T-helper 1 cell (primary cell): ENCODE measurements at places on chromosomes 2 and 18.

DNA sequence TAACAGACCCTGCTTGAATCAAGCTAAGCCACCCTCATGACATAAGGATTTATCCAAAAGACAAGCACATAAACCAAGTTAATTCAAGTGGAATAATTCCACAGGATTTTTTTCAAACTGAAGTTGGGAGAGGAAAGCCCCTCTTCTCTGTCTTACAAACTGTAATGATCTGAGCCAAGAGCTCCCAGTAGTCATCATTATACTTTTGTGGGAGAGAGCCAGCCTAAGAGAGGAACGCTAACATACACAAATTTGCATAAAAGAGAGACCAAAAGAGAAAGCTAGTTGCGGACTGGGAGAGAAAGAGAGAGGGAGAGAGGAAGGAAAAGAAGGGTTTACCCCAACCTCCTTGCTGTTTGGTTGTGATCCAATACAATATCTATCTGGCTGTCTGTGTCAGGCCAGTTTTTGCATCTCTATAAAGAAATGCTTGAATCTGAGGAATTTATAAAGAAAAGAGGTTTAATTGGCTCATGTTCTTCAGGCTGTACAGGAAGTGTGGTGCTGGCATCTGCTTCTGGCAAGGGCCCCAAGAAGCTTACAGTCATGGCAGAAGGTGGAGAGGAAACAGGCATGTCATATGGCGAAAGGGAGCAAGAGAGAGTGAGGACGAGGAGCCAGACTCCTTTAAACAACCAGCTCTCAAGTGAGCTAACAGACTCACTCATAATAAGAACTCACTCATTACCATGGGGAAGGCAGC lies 20.8 kb upstream of the PUM2 start:
- DNase-seq: no peak

GRCh38 chr2:218360453-218360852 lies 3.8 kb downstream of the CATIP start:
- no peak for DNase-seq

GRCh38 chr2:133004623-133005022 lies 334.6 kb upstream of the LYPD1 start:
- no peak for DNase-seq

DNA sequence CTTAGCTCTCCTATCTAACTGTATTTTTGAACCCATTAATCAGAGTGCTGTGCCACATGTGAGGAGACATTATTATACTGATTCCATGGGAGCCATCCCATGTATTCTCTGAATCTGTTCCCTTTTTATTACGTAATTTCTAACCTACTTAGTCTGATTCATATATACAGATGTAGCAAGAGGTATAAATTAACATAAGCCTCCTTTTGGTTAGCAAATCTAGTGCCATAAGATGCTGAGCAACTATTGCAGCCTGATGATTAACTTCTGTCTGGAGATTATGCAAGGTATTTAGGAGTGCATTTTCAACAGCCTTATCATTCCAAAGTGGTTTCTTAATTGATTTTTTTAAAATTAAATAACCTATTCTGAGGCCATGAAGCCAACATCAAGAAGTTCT lies 114.1 kb upstream of the MSH2 start:
- no peak for DNase-seq

DNA sequence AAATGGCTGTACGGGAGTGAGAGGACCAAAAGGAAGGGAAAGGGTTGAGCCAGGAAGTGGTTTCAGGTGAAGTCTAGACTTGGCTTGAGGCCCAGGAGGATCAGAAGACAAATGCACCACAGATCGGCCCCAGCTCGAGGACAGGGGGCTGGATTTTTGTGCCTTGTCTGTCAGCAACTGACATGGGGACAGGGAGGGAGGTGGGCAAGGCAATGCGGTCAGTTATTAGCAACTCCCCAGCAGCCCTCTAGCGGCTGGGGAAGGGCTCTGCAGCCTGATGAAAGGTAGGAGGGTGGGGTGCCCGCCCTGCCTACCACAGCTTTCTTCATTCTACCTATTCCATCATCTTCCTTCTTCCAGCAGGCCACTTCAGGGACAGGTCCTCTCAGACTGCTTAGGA lies 50.0 kb downstream of the CPO start:
- no peak for DNase-seq

GRCh38 chr18:47264308-47264700 lies 12.8 kb upstream of the SKOR2 start:
- DNase-seq: no peak

DNA sequence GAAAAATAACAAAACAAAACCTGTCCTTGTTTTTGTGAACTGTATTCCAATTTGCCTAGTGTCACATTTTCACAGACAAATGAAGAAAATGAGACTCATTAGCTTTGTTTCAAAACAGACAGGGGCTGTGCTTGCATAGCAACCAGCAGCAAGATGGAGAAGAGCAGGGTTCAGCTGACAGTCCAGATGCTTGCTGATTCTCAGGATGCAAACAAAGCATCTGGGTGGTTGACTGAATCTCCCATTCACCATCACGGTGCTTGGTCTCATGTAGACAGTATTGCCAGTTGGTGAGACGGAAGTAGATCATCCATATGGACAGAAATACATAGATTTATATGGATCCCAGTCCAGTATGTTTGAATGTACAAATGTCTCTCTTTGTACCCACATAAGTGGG lies 326.8 kb downstream of the CCDC85A start:
- DNase-seq: no peak

DNA sequence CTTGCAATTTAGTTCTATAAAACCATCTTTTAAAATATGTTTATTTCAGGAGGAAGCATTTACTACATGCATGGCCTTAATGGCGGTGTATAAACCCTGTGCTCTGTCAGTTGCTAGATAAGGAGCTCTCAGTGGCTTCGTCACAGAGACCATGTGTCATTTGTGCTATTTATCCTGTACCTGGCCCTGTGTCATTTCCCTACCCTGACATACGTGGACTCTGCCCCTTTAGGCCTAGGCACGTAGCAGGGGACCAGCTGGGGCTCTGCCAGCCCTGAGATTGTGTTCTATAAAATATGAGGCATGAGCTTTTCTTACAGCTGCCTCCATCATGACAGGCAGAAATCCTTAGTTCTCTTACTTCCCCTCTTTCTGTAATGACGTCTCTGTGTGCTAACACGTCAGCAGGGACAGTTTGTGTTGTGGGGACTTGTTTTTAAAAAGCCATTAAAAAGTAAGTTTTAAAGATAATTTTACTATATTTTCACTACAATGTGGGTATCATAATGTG lies 88.0 kb downstream of the ITGB1BP1 start:
- no peak for DNase-seq

- DNase-seq: peak; percentile 56
These were observed 23.6 kb downstream of the SP100 start for GRCh38 chr2:230439590-230439989.

- DNase-seq: no peak
These were observed 47.6 kb downstream of the G6PC2 start for GRCh38 chr2:168948621-168949212.

- DNase-seq: no peak
These were observed 311.2 kb upstream of the HDAC4 start for GRCh38 chr2:239711911-239712570.

- no peak for DNase-seq
These were observed 375 bp downstream of the WNT10A start for GRCh38 chr2:218880859-218881594.

DNA sequence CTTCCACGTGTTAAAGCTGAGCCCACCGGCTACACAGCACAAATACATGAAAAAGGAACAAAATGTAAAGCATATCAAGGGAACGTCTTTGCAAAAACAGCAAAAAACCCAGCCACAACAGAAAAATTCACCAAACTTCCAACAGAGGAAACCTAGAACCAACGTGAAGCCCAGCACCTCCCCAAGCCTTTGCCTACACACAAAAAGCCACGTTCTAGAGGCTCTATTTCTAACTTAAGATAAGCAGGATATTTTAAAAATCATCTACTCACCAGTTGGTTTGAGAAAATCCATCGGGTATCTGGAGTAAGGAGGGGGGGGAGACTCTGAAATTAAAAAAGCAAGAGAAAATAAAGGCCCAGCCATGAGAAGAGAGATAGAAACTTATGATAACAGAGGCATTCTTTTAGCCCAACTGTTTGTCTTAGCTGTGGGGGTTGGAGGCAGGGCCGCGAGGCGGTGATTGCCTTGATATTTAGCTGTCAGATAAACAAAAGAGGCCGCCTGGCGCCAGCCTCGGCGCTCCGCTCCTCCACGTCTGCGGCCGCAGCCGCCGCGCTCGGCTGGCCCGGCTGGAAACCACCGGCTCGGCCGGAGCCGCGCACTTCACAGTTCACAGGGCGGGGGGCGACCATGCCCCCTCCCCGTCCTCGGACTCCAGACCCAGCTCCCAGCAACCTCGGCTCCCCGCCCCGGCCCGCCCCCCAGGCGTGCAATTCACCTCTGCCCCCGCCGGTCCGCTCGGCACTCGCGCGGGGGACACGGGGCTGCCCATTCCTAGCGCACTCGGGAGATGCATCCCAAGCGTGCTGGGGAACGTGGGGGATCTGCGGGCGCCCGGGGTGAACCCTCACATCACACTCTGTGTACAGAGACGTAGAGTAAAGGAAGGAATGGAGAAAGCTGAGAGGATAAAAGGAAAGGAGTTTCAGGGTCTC lies 2.4 kb downstream of the SMAD7 start:
- DNase-seq: peak; percentile 20

DNA sequence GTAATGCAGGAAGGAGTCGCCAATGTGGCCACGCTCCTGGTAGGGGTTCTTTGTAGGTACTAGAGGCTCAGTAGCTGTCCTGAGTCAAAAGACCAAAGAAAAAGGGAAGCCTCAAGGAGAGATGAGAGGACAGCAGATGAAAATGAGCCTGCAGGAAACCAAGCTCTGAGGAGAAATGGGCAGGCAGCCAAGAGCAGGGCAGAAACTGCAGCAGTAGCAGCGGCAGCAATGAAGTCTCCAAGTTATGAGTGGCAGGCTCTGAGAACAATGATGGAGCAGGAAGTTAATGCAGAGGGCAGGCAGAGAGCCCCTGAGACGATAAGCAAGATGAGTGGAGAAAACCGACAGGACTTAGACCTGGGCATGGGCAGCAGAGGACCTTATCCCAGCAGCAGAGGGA lies 48.2 kb upstream of the TMEM200C start:
- no peak for DNase-seq

DNA sequence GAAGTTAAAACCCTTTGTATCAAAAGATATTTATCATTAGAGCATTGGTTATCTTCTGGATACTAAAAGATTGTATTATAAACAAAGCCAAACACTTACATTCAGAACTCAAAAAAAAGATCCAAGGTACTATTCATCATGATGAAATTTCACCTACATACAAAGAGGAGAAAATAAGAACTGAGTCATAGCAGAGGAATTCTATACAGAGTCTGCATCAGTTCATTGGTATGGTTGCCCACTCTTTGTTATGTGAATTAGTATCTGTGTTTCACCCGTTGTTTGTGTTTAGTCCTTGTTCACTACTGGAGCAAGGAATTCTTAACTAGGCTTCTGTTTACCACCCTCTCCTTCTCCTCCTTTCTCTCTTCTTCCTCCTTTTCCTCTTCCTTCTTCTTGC lies 157.9 kb downstream of the LNPK start:
- DNase-seq: no peak

DNA sequence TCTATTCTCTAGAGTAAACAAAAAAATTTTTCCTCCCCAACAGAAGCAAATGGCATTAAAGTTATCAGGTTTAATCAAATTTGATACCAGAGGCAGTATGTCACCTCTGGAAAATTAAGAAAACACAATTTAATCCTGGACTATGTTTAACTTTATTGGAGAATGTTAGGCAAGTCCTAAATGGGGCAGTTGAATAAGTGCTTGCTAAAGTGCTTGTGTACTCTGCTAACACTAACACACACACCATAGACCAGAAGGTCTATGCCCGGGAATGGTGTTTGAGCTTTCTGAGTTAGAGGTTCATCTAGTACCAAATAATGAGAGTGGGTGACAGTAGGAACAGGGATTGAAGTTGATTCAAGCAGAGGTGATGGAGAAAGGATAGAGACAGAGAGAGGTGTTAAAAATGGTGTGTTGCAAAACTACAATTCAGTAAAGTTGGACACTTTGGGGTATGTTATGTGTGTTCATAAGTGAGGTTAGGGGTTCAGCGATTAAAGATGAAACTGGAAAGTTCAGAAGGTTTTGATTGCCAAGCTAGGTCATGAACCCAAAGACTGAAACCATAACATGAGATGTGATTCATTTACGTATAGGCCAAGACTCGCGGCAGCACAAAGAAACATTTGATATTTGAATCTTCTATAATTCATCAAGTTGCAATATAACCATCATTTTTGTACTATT lies 40.5 kb upstream of the PEX13 start:
- DNase-seq: no peak

DNA sequence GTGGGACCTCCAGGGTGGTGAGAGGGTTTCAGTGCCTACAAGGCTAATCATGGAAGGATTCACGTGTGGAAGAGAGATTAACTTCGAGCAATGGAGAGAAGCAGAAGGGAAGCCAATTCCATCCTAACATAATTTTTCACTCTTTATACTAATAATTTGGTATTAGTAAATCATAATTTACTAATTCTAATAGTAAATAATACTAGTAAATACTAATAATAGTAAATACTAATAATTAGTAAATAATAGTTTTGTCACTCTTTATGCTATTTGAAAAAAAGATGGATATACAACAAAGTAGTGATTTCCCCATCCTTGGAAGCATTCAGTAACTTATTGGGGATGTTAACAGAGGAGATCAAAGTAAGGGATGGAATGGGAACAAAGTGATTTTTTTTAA lies 6.4 kb upstream of the SAG start:
- no peak for DNase-seq
